ENCODE measurements at places on chromosomes 12 and 14.

DNA sequence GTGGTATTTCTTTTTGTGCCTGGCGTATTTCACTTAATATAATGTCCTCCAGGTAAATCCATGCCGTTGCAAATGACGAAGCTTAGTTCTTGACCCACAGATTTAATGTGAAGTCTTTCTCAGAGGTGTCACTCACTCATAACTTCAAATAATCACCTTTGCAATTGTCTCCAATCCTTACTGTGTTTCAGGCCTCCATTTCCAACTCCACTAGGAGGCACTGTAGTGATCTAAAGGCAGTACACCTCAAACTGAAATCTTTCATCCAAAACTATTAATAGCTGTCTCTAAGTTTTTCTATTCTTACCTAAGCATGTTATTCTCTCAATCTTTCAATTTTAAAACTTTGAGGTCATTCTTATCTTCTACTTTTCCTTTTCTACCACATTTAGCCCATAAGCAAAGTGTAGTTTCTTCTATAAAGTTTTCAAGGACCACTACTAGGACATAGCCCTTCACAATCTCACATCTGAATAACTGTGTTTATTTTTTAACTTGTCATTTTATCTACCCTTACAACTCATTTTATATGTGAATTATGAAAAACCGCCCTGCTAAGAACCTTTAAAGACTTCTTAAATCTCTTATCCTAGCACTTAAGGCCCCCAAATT lies 25.5 kb upstream of the FBXO34 start:
- H3K36me3 ChIP-seq: no peaks in the 10 kb centered on the region
- H3K27ac ChIP-seq: no peak overlapping the region
- no peak for DNase-seq
- H3K27me3 ChIP-seq: no peaks in the 10 kb centered on the region
- H3K4me3 ChIP-seq: no peak overlapping the region
- H3K4me1 ChIP-seq: peaks cover 6% of the 10 kb centered on the region

GRCh38 chr14:103736546-103737431 lies 21.2 kb downstream of the ZFYVE21 start:
- H3K4me1 ChIP-seq: peaks cover 60% of the 10 kb centered on the region
- peaks cover 52% of the 10 kb centered on the region for H3K36me3 ChIP-seq
- no peak for DNase-seq
- H3K27me3 ChIP-seq: no peaks in the 10 kb centered on the region
- peak overlapping the region; percentile 78 for H3K27ac ChIP-seq

DNA sequence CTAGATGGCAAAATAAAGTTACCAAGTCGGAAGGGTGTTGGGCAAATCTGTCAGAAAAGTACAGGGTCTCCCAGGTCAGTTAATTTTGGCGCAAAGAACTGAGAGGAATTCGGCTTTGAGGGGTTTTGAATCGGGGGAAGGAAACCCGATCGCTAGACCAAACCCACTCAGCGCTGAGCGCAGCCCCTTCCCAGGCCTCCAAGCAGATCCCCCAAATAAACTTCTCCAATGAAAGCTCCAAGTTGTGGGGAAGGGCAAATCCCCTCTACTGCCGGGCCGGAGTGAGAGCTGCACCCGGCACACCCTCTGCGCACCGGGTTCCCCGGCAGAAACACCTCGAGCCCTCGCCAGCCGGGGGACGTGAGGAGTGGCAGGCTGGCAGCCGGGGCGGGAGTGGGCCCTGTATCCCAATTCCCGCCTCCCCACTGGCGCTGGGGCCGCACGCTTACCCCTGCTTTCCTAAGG lies 441 bp downstream of the E2F7 start:
- DNase-seq: no peak
- peak overlapping the region; percentile 4 for H3K27ac ChIP-seq
- peak overlapping the region; percentile 63 for H3K4me3 ChIP-seq
- H3K36me3 ChIP-seq: no peaks in the 10 kb centered on the region
- H3K4me1 ChIP-seq: peaks cover 6% of the 10 kb centered on the region

DNA sequence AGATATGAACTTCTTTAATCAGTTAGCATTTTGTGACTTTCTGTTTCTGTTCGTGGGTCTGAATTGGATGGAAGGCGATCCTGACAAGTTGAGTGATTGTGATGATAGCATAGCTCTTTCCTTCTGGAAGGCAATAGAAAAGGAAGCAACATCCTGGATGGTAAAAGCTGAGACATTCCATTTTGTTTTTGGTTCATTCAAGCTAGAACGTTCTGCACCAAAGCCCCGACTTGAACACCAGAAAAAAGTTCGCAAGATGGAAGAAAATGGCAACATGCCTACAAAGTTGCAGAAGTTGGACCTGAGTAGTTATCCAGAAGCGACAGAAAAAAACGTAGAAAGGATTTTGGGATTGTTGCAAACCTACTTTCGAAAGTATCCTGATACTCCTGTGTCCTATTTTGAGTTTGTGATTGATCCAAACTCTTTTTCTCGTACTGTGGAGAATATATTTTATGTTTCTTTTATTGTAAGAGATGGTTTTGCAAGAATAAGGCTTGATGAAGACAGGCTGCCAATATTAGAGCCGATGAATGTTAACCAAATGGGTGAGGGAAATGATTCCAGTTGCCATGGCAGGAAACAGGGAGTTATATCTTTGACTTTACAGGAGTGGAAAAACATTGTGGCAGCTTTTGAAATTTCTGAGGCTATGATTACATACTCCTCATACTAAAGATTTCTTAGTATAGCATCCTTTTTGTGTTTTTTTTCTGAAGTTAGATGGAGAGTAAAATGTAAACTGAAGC lies 896 bp downstream of the EID3 start:
- H3K27ac ChIP-seq: no peak overlapping the region
- peak overlapping the region; percentile 59 for H3K4me3 ChIP-seq
- H3K27me3 ChIP-seq: no peaks in the 10 kb centered on the region
- no peaks in the 10 kb centered on the region for H3K36me3 ChIP-seq
- no peak for DNase-seq

DNA sequence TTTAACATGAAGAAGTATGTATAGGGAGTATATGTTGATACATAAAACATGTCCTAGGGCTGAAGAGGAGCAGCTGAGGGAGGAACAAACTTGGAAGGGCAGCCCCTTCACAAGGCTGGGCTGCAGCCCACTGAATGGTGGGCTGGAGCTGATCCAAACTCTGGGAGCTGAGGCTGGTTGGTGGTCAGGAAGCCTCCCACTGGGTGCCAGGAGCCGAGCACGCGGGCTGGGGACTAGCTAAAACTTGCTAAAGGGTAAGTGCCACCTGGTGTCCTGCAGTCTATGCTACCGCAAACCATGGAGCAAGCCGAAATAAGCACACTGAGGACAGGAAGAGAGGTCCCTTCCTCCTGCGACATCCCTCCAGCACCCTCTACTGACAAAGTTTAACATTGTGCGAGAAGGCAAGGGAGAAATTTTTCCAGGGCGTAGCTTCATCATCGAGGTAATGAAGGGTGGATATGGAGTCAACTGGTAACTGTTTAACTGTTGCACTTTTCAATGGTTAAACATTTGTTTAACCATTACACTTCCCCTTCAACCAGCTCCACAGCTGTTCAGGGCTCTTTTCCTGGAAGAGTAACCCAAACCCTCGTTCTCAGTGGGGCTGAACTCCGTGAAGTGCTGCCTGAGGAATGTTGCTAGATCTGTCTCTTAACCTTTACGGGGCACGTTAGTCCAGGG lies 42.2 kb downstream of the EGLN3 start:
- H3K4me1 ChIP-seq: no peaks in the 10 kb centered on the region
- no peak overlapping the region for H3K4me3 ChIP-seq
- no peak overlapping the region for H3K27ac ChIP-seq
- no peak for DNase-seq

DNA sequence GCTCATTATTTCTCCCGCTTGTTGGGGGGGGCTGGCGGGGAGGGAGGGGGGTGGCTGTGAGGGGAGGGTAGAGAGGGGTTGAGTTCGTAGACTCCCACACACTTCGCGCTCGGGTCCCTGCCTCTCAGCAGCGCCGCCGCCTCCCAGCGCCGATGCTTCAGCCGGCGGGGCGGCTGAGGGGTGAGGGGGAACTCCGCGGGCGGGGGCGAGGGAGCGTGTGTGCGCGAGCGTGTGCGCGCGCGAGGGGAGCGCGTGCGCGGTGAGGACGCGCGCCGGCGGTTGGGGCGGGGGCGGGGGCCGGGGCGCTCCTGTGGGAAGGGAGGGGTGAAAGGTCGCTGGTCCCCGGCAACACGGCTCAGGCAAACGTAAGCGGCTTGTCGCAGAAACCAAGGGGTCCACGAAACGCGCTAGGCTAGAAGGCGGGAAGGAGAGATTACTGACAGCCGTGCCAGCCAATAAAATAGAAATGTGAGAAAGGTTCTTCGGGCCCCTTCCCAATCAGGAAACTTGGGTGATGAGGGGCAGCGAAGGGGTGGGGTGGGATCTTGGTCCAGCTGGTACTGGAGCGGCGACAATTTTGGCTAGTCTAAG lies 343 bp upstream of the NOVA1 start:
- peaks cover 17% of the 10 kb centered on the region for H3K4me1 ChIP-seq
- peak; percentile 90 for DNase-seq
- peaks cover 24% of the 10 kb centered on the region for H3K27me3 ChIP-seq
- H3K27ac ChIP-seq: peak overlapping the region; percentile 92
- peak overlapping the region; percentile 75 for H3K4me3 ChIP-seq

- H3K27ac ChIP-seq: no peak overlapping the region
- DNase-seq: no peak
- H3K27me3 ChIP-seq: no peaks in the 10 kb centered on the region
- no peak overlapping the region for H3K4me3 ChIP-seq
- H3K4me1 ChIP-seq: no peaks in the 10 kb centered on the region
These were observed 21.9 kb upstream of the FSCB start for GRCh38 chr14:44529026-44529425.

- no peak for DNase-seq
- no peak overlapping the region for H3K4me3 ChIP-seq
- no peaks in the 10 kb centered on the region for H3K36me3 ChIP-seq
These were observed 103.9 kb downstream of the ALG10 start for GRCh38 chr12:34126239-34126641.

DNA sequence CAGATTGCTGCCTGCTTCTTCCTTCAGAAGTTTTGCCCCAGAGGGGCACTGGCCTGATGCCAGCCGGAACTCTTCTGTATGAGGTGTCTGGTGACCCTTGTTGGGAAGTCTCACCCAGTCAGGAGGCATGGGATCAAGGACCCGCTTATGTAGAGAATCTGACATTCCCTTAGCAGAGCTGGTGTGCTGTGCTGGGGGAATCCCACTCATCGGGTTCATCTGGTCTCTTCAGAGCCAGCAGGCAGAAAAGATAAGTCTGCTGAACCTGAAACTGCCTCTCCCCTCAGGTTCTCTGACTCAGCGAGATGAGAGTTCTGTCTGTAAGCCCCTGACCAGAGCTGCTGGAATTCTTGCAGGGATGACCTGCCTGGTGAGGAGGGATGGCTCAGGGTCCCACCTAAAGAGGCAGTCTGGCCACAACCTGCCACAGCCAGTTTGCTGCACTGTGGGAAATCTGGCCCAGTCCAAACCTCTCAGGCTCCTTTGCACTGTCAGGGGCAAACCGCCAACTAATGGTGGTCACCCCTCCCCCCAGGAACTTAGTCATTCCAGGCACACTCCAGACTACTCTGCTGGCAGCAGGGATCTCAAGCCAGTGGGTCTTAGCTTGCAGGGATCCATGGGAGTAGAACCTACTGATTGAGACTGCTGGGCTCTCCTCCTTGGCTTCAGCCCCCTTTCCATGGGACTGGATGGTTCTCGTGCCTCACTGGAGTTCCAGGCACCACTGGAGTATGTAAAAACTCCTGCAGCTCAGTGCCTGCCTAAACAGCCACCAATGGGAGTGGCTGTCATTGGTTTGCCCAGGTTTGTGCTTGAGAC lies 4.1 kb downstream of the CLEC2D start:
- no peaks in the 10 kb centered on the region for H3K36me3 ChIP-seq
- H3K27ac ChIP-seq: no peak overlapping the region
- no peak for DNase-seq
- H3K4me1 ChIP-seq: peaks cover 10% of the 10 kb centered on the region
- H3K4me3 ChIP-seq: no peak overlapping the region

DNA sequence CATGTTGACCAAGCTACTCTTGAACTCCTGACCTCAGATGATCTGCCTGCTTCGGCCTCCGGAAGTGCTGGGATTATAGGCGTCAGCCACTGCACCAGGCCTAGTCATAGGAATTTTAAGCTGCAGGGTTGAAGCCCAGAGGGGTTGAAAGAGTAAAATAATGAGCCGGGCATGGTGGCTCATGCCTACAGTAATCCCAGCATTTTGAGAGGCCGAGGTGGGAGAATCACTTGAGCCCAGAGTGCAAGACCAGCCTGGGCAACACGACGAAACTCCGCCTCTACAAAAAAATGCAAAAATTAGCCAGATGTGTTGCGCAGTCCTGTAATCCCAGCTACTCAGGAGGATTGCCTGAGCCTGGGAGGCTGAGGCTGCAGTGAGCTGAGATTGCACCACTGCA lies 69.6 kb downstream of the GALNT8 start:
- H3K27ac ChIP-seq: no peak overlapping the region
- DNase-seq: no peak
- peaks cover 3% of the 10 kb centered on the region for H3K27me3 ChIP-seq
- no peak overlapping the region for H3K4me3 ChIP-seq
- H3K4me1 ChIP-seq: no peaks in the 10 kb centered on the region
- H3K36me3 ChIP-seq: no peaks in the 10 kb centered on the region

GRCh38 chr12:120399531-120399930 lies 30.6 kb upstream of the MSI1 start:
- DNase-seq: no peak
- H3K27ac ChIP-seq: no peak overlapping the region
- H3K4me1 ChIP-seq: no peaks in the 10 kb centered on the region
- no peaks in the 10 kb centered on the region for H3K36me3 ChIP-seq
- peaks cover 24% of the 10 kb centered on the region for H3K27me3 ChIP-seq

DNA sequence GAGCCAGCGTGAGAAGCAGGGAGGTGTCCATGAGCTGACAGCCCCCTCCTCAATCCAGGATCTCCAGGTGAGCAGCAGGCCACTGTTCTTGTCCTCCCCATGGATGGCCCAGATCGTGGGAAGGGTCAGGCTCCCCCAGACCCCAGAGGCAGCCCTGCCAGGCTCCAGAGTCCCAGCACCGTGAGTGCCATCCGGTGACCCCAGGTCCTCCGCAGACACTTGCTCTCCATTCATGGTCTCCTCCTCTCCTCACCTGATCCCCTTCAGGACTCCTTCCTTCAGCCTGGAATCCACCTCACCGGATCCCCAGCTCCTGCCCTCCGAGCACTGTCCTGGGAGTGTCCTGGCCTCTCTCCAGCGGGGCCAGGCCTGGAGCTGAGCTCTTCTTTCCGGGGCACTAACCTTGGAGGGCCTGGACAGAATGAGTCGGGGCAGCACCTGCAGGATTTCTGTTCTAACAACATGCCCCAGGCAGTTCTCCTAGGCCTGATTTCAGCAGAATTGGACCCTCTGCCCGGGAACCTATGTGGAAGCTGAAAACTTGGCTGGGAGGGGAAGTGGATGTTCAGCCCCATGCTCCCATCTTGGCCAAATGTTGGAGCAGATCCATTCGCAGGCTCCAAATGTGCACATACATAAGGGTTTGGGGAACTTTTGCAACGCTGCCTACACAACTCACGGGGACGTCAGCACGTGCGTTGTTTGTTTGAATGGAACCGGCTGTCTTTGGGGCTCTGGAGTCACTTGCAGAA lies 341.6 kb upstream of the SFSWAP start:
- H3K4me1 ChIP-seq: peaks cover 11% of the 10 kb centered on the region
- no peaks in the 10 kb centered on the region for H3K36me3 ChIP-seq
- DNase-seq: peak; percentile 61
- no peak overlapping the region for H3K27ac ChIP-seq
- H3K4me3 ChIP-seq: no peak overlapping the region
- peaks cover 19% of the 10 kb centered on the region for H3K27me3 ChIP-seq

GRCh38 chr12:96441816-96442215 lies 41.6 kb upstream of the CDK17 start:
- no peak overlapping the region for H3K4me3 ChIP-seq
- no peaks in the 10 kb centered on the region for H3K36me3 ChIP-seq
- H3K4me1 ChIP-seq: no peaks in the 10 kb centered on the region

GRCh38 chr14:36275741-36276140 lies 44.7 kb downstream of the MBIP start:
- H3K4me1 ChIP-seq: peaks cover 9% of the 10 kb centered on the region
- H3K4me3 ChIP-seq: no peak overlapping the region
- peaks cover 54% of the 10 kb centered on the region for H3K27me3 ChIP-seq
- no peak overlapping the region for H3K27ac ChIP-seq
- DNase-seq: no peak
- no peaks in the 10 kb centered on the region for H3K36me3 ChIP-seq

Data from suprapubic skin (tissue), 4 donors.